ENCODE measurements at places on chromosomes 1 and 21.

- no peak for DNase-seq
These were observed 66.4 kb downstream of the DHRS3 start for GRCh38 chr1:12551584-12551983.

GRCh38 chr1:159088050-159088449 lies 11.5 kb upstream of the AIM2 start:
- no peak for DNase-seq

DNA sequence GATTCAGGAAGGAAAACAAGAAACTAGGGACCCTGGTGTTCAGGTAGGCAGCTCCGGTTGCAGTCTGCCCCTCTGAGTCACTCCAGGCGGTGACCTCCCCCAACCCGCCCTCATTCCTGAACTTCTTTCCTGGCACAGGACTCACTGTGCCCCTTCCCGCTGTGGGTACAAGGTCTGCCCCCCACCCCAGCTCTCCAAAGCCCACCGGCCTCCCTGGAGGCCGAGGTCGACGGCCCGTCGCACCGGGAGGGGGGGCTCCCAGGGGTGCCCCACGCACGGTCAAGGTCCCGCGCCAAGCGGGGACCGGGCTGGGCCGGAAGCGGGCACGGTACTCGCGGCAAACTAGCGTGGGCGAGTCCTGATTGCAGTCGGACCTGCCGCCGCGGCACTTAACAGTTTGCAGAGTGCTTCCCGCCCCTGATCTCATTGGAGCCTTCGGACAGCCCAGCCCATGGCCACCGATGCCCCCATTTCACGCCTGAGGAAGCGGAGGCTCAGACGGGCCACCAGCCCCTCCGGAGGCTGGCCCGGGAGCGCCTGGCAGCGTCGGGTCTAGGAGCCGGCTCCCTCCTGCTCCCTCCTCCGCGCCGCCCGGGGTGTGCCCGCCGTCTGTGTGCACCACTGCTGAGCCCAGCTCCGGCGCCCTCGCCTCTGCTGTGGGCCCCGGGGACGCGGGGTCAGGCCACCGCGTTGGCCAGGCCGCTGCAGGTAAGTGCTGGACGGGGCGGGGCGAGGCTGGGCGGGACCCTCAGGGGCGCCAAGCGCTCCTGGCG lies at the start of gene GJB3:
GJB3 (plus strand) TSS at position 144 of the 773 bp plus-strand sequence. CDS start 3,549 bp downstream, outside the sequence.
- no peak for DNase-seq

DNA sequence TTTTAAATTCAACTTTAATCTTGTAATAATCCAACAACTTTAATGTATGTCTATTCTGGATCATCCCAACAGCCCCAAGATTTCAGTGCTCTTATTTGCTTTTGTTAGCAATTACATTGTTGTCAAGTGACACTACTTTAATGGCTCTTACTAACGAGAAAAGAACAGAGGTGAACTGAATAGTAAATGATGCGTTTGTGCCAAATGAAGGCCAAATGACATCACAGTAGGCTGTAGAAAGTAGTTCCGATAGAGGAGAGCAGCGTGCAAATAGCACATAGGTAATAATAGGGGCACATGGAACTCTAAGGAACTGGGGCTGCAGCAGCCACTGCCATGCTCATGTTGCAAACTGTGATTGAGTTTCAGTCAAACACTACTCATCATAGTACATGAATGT lies 301.9 kb downstream of the LMX1A start:
- no peak for DNase-seq

GRCh38 chr1:224647449-224647848 lies 31.3 kb downstream of the CNIH3 start:
- DNase-seq: no peak

DNA sequence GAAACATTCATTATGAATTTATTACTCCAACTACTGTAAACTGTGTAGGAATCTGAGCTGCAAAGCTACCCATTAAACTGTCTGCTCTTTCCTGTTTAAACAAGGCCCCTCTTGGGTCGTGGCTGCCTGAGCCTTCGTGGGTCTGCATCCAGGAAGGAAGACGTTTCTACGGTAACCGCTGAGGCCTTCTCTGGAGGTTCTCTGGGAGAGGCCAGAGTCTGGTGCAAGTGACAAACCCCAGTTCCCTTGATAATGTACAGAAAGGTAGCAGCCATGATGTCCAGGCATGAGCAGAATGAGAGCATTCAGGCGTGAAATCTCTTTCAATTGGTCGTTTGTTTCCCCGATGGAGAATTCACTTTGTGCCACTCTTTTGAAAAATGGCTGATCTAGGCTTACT lies 350.2 kb downstream of the PLPP3 start:
- DNase-seq: no peak

GRCh38 chr1:154955039-154955717 lies 721 bp downstream of the PBXIP1 start:
- DNase-seq: peak; percentile 77

DNA sequence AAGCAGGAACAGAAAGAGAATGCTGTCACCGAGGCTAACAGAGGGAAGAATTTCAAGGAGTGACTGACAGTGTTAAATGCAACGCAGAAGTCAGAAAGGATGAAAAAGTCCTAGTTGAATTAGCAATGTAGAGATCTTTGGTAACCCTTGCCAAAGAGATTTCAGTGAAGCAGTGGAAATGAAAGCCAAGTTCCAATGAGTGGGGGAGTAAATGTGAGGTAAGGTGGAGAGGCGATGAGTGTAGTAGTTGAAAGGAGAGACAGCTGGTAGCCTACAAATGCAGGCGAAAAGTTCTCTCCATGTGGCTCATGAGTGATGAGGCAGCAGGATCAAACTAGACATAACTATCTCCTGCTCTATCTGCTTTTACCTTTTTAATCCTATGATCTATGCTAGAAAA lies 74.6 kb upstream of the IPO9 start:
- no peak for DNase-seq

DNA sequence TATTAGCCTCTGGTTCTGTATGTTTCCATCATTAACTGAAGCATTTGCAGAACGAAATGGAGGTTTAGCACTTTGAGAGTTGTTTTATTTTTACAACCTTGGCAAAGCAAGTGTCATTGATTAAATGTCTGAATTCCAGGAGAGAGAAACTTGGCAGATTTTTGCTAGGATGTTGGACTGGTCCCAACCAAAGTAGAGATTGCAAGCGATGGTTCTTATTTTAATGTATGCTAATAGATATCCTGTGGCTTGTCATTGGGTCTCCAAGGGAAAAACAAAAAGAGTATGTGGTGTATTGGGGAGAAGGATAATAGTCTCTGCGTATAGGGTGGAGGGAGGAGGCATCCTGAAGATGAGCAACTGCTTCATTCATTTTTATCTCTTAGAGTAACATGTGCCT lies 457.2 kb upstream of the RUNX1 start:
- DNase-seq: no peak

GRCh38 chr21:31204801-31205200 lies 139.3 kb downstream of the TIAM1 start:
- DNase-seq: no peak

GRCh38 chr1:208556461-208556860 lies 312.3 kb upstream of the PLXNA2 start:
- no peak for DNase-seq

GRCh38 chr1:96400089-96400488 lies 321.5 kb upstream of the PTBP2 start:
- no peak for DNase-seq

DNA sequence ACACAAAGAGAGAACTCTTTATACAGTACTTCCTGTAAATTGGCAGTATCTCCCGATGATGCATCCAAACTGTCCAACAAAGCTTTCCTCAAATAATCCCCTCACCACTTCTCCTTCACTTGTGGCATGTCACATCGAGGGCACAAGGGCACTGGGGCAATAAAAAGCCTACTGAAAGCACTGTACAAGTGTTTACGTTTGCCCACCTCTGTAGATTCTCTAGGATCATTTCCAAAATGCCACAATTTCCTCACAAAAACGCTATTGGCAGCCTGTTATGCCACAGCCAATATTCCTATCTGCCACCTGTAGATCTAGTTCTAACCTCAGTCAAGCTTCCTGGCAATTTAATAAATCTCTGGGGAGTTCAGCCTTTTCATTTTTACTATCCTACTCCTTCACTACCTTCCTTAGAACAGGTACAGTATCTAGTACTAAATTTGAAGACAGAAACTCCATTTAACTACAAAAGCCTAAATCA lies 39.9 kb downstream of the HNRNPR start:
- DNase-seq: no peak

DNA sequence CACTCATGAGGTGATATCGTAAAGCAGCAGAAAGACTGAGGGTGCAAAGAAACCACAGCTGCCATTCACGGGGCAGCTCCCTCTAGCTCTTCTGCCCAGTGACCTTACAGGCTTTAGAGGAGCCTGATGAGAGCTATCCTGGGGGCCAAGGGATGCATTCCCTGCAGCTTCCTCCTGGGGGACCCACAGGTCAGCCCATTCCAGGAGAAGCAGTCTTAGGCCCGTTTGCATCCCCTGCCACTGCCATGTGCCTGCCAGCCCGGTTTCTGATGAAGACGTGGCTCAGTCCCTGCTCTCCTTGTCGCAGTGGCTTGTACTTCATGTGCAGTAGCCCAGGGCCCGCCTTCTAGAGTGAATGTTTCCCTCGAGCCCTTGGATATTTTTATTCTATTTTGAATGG lies 22.8 kb downstream of the ATP5PO start:
- no peak for DNase-seq

- no peak for DNase-seq
These were observed 52.6 kb downstream of the ABCA4 start for GRCh38 chr1:94068096-94068998.

- DNase-seq: no peak
These were observed at the start of gene SPRR2D for GRCh38 chr1:153040950-153041631. Gene SPRR2D, minus strand, starts transcription at chr1:153041120. Its CDS starts 774 bp downstream, at chr1:153040346.

DNA sequence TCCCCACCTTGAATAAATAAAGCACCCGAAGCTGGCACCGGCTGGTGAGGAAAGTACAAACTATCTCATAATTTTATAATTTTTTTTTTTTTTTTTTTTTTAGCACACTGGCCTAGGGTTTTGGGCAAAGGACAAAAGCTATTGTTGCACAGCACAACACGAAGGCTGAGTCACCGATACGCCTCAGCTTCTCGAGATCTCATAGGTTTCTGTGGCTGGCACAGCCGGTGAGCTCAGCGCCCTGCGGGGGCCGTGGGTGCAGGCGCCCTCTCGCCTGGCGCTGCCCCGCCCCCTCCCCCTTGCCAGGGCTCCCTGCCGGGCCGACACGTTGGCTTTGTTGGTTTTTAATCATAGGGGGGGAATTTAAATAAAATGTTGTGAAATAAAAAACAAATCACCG lies 17.2 kb downstream of the CASZ1 start:
- DNase-seq: no peak

DNA sequence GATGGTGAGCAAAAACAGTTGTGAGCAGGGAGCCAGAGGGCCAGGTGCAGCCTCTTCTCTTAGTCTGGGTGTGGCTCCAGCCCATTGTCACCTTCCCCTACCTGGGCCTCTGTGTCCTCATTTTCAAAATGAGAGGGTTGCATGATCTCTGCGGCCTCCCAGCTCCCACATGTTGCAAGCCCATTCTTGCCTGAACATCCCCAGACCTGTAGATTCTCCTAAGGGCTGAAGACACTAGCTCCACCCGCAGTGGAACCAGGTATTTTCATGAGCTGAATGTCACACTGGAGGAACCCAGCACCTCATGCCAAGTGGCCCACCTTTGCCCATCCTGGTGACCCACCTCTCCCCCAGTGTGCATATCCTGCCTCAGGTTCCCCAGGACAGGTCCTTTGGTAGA lies 12.3 kb downstream of the IKBKE start:
- DNase-seq: no peak

- DNase-seq: no peak
These were observed 143.1 kb downstream of the PHTF1 start for GRCh38 chr1:113616156-113616555.

DNA sequence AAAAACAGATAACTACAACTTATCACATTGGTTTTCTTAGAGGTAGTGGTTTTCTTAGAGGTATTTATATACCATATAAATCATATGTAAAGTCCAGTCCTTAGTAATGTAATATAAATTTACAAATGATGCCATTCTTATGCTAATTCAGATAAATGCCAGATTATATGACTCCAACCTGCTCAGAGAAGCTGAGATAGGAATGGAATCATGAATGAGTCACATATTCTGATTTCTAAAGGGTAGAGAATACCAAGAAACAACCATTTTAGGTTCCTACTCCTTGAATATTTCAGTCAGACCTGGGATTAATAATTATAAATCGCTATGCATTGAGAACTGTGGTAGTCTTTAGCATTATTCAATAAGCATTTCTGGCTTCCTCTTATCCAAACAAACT lies 760.1 kb upstream of the NEGR1 start:
- no peak for DNase-seq

GRCh38 chr1:116322752-116323405 lies 50.2 kb upstream of the ATP1A1 start:
- no peak for DNase-seq

- DNase-seq: no peak
These were observed 74.3 kb upstream of the COG2 start for GRCh38 chr1:230568008-230568407.

GRCh38 chr1:2544875-2545640 lies 11.1 kb upstream of the TNFRSF14 start:
- DNase-seq: no peak

GRCh38 chr1:188669728-188670382 lies 1807.8 kb downstream of the BRINP3 start:
- DNase-seq: no peak

- no peak for DNase-seq
These were observed 45.9 kb downstream of the SYT6 start for GRCh38 chr1:114107474-114108435.

GRCh38 chr1:59900640-59901039 lies 25.9 kb downstream of the CYP2J2 start:
- DNase-seq: no peak

DNA sequence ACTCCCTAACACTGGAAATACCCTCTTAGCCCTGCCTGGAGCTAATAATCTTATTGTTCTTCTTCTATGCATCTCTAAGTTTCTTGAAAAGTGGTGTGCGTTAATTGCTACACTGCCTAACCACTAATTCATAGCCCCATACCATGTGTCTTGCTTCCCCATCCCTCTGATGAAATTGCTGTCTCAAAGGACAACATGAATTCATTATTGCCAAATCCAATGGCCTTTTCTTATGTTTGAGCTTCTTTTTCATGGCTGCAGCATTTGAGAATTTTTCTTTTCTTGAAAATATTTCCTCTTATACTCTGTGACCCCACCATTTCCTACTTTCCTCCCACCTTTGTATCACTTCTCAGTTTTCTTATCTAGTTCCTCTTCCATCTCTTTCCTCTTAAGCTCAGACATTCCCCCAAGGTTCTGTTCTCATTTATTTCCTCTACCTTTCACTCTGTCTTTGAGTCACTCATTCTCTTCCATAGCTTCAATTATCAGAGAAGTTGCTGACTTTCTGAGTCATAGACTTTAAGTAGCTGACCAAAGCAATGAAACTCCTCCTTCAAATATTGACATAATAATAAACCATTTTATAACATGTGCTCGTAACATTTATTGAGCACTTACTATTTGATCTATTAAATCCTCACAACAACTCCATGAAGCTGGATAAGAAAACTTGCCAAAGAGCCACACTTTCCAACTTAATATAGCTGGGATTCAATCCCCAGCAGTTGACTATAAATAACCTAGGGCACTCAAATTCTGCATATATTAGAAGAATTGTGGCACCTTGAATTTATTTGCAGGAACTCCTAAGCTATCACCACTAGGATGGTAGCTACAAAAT lies 35.5 kb upstream of the ATP6V1G3 start:
- DNase-seq: no peak

- no peak for DNase-seq
These were observed 368.6 kb downstream of the PTPRC start for GRCh38 chr1:199007423-199007822.

Data from activated T-helper 9 cell treated with anti-CD3 and anti-CD28 coated beads, Interleukin-2, amount 50 U/mL, for 16 hours (primary cell).